Stimulated activated memory B cell treated with anti-CD40 and anti-IgM and Interleukin-4, amounts not matched to agents 10 μg/mL and 1 μg/mL and 100 μg/mL, for 72 hours (primary cell): ENCODE measurements at places on chromosomes 4 and X.
A peak's percentile ranks its signal among the peaks of the same experiment; 100 is the strongest.

DNA sequence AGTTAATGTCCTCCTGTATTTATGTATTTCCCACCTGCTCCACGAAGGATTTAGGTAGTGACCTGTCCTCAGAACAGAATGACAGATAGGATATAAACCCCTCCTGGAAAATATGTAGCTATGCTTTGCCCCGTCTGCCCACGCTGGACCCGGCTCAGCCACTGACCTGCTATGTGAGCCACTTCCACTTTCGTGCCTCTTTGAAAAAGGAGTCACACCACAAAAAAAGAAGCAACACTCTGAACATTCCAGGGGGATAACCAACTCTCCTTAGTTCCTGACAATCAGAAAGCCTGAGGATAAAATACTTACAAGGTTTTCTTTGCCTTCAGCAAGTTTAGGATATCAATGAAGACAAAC, 11.1 kb downstream of the ACSL1 start:
- ATAC-seq = no peak

DNA sequence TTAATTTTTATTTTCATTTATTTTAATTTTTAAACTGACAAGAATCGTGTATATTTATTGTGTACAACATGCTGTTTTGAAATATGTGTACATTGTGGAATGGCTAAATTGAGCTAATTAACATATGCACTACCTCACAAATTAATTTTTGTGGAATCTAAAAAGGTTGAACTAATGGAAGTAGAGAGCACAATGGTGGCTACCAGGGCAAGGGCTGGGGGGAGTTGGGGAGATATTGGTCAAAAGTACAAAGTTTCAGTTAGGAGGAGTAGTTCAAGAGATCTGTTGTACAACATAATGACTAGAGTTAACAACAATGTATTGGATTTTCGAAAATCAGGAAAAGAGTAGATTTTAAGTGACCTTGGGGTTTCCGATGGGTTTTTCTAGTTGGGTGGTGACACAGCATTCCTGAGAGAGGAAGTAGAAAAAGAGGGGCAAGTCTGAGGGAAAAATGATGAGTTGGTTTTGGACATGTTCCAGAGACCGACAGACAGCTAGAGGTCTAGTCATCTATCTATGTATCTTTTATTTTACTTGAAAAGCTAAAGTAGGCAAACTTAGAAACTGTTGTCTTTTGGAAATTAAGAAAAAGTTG, 23.2 kb downstream of the APOO start:
- no peak for ATAC-seq

- ATAC-seq = no peak
Observed at GRCh38 chr4:144189121-144189520, 48.6 kb upstream of the GYPA start.

GRCh38 chrX:149871940-149872339, 9.0 kb upstream of the MAGEA8 start:
- ATAC-seq = peak; percentile 79

- ATAC-seq = no peak
Observed at GRCh38 chr4:54585321-54586000, 72.3 kb upstream of the KIT start.

- peak; percentile 25 for ATAC-seq
Observed at GRCh38 chrX:154490021-154490413, 412 bp downstream of the SLC10A3 start.
